ENCODE measurements at places on chromosomes 6 and 20.
A peak's percentile ranks its signal among the peaks of the same experiment; 100 is the strongest.

- no peak for DNase-seq
These were observed 3.1 kb upstream of the MOXD1 start for GRCh38 chr6:132404330-132404729.

DNA sequence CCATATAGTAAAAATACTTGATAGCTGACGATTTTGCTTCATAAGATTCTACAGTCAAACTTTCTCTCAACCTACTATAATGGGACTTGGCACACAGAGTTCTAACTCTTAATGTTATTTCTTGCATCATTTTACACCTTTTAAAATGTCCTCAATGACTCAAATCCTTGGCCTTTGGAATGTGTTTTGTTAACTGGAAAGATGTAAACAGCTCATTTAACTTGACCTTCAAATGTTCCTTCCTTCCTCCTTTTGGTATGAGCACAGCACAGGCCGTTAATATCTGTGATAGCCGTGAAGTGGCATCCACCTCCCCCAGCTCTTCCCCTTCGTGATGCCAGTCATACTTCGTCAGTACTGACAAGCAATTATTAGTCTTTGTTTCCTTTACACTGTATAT lies 972.0 kb upstream of the CITED2 start:
- DNase-seq: no peak

GRCh38 chr6:78700991-78701390 lies 166.4 kb upstream of the IRAK1BP1 start:
- no peak for DNase-seq

DNA sequence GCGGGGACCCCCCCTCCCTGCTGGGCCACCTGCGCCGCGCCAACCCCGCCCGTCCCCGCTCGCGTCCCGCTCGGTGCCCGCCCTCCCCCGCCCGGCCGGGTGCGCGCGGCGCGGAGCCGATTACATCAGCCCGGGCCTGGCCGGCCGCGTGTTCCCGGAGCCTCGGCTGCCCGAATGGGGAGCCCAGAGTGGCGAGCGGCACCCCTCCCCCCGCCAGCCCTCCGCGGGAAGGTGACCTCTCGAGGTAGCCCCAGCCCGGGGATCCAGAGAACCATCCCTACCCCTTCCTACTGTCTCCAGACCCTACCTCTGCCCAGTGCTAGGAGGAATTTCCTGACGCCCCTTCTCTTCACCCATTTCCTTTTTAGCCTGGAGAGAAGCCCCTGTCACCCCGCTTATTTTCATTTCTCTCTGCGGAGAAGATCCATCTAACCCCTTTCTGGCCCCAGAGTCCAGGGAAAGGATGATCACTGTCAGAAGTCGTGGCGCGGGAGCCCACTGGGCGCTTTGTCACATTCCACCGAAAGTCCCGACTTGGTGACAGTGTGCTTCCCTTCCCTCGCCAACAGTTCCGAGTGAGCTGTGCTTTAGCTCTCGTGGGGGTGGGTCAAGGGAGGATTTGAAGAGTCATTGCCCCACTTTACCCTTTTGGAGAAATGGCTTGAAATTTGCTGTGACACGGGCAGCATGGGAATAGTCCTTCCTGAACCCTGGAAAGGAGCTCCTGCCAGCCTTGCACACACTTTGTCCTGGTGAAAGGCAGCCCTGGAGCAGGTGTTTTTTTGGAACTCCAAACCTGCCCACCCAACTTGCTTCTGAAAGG lies 2.1 kb downstream of the VEGFA start:
- DNase-seq: peak; percentile 85

DNA sequence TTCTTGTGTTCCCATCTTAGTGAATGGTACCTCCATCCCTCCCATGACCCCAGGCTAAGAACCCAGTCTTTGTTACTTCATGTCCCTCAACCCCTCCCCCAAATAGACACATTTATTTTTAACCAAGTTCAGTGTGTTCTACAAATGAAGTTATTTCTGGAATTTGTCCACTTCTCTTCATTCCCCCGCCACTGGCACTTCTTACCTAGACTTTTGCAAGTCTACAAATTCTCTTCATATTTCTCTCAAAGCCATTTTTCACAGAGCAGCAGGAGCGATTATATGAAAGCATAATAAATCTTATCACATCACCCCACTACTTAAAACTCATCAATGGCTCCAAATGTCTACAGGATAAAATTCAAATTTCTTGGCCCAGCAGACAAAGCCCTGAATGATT lies 131.4 kb downstream of the BTBD9 start:
- no peak for DNase-seq

- DNase-seq: no peak
These were observed 416.5 kb downstream of the BCKDHB start for GRCh38 chr6:80523010-80523409.

DNA sequence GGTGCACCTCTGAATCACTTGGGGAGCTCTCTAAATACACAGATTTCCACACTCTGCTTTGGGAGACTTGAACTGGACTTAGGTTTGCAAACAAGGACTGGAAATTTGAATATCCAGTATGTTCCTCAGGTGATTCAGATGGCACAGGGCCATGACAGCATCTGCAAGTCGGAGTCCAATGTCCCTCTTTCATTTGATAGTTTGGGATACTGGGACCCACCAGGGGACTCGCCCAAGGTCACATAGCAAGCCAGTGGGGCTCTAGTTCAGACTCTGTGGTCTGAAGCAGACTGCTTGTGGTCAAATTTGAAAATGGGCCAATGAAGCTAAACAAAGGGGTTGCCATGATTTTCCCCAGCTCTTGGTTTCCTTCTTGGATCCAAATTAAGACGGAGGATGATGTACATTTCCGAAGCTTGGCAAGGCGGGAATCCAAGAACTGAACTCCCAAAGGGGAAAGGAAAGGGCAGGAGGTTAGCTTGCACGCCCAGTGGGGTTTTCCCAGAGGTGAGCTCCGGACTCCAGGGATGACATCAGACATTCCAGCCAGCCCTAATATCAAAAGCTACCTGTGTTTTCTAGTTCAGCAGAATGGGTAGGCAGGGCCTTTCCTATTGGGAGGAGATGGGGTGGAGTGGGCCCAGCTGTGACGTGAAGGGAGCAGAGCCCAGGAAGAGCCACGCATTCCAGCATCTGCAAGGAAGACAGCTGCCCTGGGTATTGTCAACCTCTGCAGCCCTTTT lies 3.4 kb upstream of the SYS1 start:
- peak; percentile 45 for DNase-seq

GRCh38 chr20:46979603-46980241 lies 85.1 kb downstream of the EYA2 start:
- DNase-seq: peak; percentile 16

- peak; percentile 89 for DNase-seq
These were observed 83.1 kb downstream of the IRF4 start for GRCh38 chr6:474453-475185.

DNA sequence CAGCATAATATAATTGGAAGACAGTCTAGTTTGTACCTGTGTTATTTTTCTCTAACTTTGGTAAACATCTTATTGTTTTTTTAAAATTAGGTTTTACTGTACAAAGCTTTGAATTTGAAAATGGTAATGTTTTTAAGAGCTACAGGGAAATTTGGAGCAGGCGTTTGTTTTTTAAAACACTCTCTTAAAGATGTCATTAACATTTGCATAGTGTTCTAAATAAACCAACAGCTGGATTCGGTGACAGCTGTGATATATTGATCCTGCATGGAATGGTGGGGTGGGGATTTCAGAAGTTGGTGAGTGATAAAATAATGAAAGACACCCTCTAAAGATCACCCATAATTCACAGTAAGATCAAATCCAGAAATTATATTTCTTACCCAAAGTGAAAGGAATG lies 97.9 kb upstream of the PRL start:
- no peak for DNase-seq

DNA sequence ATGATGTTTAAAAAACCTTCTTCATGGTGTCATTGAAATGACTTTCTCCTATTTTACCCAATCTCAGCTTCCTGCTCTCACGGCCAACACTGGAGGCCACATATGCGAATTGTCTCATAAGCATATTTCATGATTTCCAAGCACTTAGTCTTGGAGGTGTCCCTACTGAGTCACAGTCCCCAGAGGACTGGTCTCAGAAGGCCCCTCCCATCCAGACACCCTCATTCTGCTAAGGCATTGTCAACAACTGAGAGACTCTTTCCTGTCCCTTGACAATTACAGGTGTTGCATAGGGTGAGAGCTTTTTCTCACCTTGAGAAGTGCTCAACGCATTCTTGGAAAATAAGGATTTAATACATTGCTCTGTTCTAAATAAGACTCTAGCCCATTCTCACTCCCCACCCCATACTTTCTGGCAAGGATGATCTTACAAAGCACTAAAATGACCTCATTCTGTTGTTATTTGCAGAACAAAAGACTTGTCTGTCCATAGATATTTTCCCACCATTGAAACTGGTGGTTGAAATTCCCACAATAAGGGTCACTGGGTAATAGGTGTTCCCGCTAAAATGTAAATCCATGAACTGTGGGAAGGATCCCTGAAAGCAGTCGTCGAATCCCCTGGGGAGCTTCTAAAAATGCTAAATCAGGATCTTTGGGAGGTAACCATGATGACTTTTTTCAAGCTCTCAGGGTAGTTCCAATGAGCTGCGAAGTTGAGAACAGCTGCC lies 32.3 kb upstream of the SLC22A23 start:
- DNase-seq: no peak

All from activated effector memory CD4-positive, alpha-beta T cell treated with anti-CD3 and anti-CD28 coated beads, Interleukin-2, amount 50 U/mL, for 16 hours (primary cell).